Left forelimb (tissue), 1 donor: ENCODE measurements at places on chromosomes 2 and 18.

DNA sequence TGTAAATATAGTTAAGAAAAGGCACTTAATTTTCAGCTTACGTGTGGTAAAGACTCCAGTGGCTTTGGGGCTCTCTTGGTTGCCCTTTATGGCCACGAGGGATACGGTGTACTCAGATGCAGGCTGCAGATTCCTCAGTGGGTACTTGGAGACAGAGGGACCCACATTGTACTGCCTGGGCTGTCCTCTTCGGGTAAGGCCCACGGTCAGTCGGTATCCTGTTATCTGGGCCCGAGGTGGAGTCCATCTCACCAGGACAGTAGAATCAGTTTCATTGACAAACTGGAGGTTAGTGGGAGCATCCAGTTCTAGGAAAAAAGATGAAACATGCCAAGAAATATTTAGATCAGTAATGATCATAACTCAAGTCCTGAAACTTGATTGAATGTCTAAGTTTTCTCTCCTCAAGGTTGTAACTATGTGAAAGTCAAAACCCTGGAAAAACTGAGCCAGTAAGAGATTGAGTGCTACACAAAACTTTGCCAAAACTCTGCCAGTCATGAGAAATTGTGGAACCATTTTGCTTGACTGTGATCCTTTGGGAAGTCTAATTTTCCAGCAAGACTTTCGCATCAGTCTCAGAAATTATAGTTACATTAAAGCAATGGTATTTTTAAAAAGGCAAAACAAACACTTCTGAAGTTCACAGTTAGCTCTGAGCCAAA, 31.4 kb downstream of the FN1 start:
- DNase-seq = no peak

DNA sequence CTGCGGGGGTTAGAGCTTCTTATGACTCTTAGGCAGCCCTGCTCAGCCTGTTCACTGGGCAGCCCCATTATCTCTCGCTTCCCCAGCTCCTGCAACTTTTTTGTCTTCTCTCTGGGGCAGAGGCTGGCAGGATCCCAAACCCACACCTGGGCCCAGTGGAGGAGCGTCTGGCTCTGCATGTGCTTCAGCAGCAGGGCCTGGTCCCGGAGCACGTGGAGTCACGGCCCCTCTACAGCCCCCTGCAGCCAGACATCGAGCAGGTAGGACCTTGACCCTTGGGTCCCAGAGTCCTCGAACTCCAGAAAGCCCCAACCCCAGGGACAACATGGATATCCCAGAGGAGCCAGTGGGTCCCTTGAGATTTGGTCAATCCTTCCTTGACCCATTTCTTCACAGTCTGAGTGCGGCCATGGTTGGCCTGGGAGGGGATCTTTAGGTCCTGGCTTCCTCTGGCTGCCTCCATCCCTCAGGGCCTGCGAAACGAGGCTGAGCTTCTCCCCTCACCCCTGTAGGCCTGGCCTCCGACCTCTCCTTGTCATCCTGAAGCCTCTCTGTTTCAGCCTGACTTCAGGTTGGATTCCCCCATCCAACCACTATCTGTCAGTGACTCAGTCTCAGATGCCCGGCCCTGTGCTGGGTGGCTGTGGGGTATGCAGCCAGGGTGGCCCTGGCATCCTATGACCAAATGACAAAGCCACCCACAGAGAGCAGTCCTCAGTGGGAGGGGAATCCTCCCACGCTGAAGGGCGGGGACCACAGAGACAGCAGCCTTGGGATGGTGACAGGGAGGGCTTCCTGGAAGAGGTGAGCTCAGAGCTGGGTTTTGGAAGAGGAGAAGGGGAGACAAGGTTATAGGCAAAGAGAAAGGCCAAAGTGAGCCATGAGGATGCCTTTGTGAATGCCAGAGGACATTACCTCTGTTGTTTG, 214.2 kb downstream of the DYSF start:
- DNase-seq = peak; percentile 53

GRCh38 chr2:36445185-36445866, 89.7 kb downstream of the CRIM1 start:
- no peak for DNase-seq

DNA sequence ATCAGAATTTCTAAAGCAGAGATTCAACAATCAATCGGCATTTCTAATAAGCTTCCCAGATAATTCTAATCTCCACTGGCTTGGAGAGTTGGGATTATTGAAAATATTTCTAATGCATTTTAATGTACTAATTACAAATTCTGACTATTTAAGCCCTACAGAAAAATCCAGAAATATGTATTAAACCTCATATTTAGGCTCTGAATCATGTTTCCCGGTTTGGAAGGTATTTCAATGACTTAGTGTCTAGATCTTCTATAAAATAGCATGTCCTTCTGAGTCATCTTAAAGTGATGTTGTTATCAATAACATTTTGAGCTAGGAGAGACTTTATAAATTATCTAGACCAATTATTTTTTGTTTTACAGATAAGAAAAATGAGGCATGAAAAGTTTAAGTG, 258.8 kb upstream of the NRXN1 start:
- DNase-seq = no peak

DNA sequence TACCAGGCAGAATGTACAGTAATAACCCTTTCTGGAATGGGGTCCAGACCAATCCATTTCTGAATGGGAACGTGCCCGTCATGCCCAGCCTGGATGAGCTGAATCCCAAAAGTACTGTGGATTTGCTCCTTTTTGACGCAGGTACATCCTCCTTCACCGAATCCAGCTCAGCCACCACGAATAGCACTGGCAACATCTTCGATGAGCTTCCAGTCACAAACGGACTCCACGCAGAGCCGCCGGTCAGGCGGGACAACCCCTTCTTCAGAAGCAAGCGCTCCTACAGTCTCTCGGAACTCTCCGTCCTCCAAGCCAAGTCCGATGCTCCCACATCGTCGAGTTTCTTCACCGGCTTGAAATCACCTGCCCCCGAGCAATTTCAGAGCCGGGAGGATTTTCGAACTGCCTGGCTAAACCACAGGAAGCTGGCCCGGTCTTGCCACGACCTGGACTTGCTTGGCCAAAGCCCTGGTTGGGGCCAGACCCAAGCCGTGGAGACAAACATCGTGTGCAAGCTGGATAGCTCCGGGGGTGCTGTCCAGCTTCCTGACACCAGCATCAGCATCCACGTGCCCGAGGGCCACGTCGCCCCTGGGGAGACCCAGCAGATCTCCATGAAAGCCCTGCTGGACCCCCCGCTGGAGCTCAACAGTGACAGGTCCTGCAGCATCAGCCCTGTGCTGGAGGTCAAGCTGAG, 89.6 kb downstream of the SH3BP4 start:
- no peak for DNase-seq

- DNase-seq = no peak
Observed at GRCh38 chr2:6526093-6526824, 339.4 kb downstream of the CMPK2 start.

DNA sequence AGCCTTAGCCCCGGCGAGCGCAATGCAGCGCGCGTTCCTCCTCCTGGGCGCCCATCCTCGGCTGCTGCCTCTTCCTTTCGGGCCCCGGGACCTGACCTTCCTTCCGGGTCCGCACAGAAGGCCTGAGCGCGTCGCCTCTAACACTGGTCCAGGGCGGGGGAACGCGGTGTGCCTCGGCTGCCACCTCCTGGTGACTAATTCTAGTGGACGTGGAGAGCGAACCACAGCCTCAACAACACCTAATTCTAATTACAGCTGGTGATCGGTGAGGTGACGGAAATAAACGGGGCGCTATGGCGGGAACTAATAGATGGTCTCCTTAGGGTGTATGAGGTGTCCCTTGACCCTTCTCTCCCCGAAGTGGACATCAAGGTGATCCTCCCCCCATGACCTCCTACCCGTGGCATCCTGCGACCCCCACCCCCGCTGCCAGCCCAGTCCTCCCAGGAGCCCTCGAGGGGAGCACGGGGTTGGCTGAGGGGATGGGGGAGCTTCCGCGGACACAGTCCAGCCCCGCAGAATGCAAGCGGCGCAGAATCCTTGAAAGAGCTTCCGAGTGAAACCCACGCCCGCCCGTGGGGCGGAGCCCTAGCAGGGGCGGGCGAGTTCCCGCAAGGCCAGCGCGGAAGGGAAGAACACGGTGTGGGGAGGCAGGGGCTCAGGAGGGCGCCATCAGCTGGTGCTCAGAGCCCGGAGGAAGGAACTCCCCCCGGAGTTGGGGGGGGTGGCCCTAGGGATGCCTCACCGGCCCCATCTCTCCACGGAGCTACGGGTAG, 12.8 kb upstream of the HMSD start:
- peak; percentile 73 for DNase-seq

DNA sequence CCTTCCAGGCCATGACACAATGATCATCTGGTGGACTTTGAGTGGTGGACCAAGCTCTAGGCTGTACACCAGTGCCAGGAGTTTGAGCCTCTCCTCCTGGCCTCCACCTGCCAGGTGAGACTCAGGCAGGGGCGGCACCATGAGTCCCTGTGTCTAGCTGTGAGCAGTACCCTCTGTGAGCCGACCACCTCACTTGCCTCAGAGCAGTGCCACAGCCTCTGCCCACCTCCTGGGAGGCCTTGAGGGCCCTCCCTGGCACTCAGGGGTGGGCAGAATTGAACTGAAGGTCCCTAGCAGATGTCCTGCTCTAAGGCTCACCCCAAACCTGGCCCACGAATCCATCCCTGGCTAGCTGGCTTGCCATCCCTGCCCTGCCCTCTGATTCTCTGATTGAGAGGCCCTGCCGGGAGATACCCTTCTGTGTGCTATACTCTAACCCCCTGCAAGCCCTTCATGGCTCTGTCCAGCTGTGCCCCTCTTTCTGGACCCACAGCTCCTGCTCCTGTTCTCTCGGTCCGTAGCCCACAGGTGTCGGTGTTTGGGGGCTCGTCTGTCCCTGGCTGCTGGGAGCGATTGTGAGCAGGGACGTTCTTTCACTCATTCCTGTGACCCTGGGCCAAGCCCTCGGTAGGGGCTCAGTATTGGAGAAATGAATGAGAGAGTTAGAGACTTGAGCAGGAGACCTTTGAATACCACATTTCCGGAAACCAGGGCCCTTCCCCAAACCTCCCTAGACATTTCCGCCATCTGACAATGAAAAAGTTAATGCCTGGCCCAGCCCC, 70.0 kb downstream of the INHBB start:
- DNase-seq = no peak

- no peak for DNase-seq
Observed at GRCh38 chr2:50196775-50197480, 835.0 kb downstream of the NRXN1 start.

DNA sequence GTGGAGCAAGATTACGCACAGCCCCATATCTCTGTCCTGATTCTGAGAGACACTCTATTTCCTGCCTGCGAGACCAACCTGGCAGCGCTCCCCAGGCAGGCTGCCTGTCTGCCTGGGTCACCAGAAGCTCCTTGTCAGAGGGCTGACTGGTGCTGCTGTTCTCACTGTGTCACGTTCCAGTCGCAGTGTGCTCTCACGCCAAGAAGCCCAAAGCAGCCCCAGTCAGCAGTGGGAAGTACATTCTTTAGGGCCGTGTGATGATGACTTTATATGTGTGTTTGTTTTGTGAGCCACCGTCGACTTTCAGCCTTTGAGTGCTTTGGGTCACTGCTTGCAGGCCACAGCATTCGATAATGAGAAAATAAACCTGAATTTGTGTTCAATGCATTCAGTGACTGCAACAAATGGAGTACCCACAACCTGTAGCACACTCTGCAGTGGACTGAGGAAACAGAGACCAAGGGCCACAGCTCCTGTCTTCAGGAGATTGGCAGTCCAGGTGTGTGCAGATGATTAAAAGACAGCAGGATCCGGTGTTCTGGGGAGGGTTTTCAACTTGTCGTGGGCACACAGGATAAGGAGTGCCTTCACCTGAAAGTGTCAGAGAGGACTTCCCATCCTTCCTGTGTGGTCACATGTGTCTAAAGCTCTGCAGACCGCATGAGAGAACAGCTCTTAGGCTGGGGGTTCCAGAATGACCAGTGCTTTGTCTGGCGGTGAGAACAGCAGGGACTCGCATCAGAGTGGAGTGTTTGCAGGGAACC, 4.8 kb downstream of the TNFRSF11A start:
- no peak for DNase-seq

DNA sequence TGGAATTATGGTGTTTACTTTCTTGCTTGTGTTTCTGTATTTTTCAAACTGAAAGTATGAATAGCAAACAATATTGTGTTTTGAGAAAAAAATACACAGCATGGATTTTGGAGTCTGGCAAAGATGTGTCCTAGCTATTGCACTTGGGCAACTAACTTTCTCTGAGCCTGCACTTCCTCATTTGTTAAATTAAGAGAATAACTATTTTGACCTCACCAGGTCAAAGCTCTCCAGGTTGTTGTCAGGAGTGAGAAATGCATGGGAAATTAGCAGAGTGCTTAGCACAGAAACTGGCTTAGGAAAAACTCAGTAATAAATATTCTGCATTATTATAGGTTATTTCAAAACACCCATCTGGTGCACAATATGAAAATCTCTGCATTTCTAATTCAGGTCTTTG, 28.2 kb downstream of the LYPD1 start:
- no peak for DNase-seq

DNA sequence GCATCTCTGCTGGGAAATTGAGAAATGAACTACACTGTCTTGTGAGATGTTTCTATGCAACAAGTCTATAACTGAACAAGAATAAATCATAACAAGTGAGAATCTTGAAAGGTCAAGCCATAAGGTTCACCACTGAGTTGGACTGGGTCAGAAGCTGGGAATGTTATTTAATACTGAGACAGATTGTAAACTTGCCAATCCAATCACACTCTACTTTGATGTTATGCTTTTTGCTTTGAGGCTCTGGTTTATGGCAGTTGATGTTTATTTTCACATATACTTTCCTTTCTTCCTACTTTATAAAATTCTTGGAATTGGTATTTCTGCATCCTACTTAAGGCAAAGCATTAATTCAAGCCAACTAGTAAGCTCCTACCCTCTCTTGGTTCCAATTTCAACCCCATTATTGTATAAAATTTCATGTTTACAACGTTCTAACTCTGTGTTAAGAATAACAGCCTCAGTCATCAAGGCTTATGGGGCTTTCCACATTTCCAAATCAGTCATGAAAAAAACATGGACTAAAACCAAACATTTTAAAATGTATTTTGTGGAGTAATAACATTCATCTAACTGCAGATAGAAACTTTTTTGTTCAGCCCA, 533.4 kb downstream of the NYAP2 start:
- no peak for DNase-seq

DNA sequence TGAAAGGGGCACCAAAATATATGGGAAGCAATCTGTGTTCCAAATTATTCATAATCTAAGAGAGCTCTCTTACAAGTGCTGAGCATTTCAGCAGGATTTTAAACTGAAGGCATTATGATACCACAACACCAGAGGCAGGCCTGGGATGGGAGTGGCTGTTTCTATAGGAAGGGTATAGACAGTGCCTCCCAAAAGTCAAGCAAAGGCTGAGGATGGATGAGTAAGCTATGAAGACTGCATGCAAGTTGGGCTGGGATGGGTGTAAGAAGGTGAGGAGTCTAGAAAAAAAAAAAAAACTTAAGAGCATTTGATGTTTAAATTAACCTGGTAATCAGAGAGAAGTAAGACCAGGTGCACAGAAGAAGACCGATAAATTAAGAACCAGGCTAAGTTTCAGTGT, 132.5 kb downstream of the OSR1 start:
- DNase-seq = no peak

GRCh38 chr2:98761267-98761781, 30.4 kb upstream of the MGAT4A start:
- DNase-seq = no peak

DNA sequence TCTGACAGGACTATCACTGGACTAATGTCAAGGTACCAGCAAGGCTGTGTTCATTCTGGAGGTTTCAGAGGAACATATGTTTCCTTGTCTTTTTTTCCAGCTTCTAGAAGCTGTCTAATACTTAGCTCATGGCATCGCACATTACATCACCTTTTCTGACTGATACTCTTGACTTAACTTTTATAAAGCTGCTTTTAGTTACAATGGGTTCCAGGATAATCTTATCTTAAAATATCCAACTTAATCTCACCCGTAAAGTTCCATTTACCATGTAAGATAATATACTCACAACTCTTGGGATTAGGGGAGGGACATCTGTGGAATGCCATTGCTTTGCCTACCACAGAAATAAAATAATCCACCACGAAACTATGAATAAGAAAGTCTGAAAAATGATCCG, 394.2 kb downstream of the CDH19 start:
- no peak for DNase-seq
